ENCODE measurements at places on chromosomes 11 and 22. TPM values are rescaled to one million over a fixed set of nuclear protein-coding genes. Genes with fewer than 3 reads are reported as not detected.
A peak's percentile ranks its signal among the peaks of the same experiment; 100 is the strongest.

ARVCF gene
- 91.8 TPM for polyA plus RNA-seq

RPS6KB2 gene
- polyA plus RNA-seq, result 33.2 TPM

DUSP8 gene
- 14.1 TPM for polyA plus RNA-seq

RBFOX2 gene
- 211 TPM for polyA plus RNA-seq

VSIG2 gene
- 1.2 TPM for polyA plus RNA-seq

DNA sequence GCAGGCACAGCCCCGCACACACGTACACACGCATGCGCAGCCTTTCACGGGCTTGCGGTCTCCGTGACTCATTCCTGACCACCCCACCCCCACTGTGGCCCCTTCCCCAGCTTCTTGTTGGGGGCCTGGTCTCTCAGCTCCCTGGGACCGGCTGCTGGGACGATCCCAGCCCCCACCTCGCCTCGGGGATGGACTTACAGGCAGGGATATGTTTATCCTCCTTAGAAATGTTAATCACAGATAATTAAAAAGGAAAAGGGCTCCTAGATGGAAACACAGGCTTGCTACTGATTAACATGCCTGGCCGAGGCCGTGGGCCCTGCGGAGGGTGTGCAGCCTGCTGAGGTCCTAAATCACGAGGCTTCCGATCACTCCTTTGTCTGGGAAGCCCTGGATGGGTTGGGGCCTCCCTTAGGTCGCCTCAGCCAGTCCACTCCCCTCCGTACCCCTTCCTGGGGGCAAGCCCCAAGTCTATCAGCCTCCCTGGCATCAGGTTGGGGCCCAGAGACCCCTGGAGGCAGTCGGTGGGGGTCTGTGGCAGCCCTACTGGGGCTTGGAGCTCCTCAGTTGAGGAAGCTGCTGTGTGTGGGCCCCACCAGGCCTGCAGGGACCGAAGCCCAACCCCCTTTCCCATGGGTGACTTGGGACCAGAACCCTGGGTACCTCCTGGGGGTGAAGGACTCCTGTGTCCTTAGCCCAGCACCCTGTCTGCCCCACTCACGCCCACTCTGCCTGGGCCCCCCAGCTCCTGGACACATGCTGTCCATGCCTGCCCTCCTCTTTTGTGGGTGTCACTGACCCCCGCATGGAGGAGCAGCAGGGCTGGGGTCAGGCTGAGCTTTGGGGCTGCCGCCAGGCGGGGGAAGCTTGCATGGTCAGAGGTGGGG, 20.6 kb downstream of the TSPAN4 start:
- DNase-seq, result peak; percentile 17

DNA sequence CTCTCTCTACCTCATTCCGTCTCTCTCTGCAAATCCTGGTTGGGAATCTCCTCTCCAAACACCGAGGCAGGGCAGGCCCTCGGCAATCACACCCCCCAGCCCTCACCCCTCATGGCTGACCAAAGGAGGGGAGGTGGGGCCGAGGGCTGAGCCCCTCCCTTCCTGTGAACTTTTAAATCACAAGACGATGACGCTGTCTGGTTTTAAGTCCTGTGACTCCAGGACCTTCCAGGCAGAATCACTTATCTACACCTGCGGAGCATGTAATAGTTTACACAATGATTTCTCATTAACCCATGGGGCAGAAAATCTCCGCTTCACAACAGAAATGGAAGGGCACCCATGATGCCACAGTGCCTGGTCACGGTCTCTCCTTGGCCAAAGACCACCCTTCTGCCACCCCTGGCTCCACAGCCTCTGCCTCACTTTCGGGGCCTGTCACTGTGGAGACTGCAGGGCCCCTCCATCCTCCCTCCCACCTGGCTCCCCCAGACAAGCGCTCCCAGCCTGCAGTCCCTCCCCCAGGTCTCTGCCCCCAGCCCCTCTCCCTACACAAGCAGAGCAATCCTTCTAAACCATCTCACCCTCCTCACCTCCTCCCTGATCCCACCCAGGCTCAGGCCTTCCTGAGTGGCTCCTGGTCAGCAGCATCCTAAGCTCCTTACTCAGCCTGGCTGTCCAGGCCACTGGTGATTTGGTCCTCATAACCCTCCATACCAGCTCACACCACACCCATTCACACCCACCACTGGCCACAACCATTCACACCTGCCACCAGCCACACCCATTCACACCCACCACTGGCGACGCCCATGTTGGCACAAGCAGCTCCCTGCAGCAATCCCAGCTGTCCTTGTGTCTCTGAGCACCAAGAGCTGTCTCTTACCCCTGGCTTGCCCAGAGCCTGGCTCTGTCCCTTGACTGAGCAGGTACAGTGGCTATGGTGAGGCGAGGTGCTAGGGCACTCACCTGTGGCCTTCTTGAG, 30.7 kb upstream of the ARFGAP3 start:
- no peak for DNase-seq

DNA sequence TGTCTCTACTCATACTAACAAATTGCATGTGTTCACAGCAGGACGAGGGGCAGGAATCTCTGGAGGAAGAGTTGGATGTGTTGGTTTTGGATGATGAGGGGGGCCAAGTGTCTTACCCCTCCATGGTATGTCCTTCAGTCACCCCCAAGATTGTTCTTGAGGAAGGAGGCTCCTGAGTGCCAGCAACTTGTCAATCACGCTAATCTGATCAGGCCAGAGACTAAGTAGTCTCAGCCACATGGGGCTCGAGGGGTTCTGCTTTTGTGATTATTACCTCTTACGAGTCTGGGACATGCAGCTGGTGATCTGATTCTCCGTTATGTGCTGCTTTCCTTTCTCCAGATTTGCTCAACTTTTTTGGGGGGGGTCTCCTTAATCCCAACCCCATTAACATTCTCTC, 54.3 kb downstream of the CTNND1 start:
- DNase-seq, result no peak

GRCh38 chr11:48161951-48162884, 54.4 kb upstream of the OR4B1 start:
- no peak for DNase-seq

DNA sequence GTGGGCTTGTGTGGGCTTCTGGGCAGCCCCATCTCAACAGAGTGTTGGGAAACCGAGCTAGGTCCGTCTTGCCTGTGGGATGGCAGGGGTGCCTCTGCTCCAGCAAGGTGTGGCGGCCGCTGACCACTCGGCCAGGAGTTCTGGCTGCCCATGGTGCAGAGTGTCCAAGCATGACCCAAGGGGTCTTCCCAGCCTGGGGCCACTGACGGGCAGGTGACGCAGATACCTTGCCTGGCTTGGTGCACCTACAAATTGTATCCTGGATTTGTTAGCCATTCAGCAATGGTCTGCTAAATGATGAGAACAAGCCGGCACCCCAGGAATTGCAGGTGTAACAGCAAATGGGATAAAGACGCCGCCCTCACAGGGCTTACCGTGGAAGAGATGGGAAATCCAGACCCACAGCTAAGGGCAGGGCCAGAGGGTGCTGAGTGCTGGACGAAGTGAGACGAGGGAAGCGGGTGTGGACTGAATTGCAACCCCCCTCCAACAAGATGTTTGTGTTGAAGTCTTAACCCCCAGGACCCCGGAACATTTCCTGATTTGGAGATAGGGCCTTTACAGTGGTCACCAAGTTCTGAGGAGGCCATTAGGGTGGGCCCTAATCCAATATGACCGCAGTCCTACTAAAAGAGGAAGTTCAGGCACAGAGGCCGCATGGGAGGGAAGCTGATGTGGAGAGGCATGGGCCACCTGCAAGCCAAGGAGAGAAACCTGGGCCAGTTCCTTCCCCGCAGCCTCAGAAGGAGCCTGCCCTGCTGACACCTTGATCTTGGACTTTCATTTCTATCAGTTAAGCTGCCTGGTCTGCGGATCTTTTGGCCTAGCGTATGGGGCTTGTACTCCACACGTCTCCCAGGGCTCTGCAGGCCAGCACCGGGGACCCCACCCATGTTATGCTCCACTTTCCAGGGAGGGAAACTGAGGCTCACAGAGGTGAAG, 45.2 kb upstream of the LINC01488 start:
- no peak for DNase-seq

- no peak for DNase-seq
Measured at GRCh38 chr11:11345099-11345498, 8.0 kb downstream of the CSNK2A3 start.
